ENCODE measurements at places on chromosomes 16 and 17. TPM values are rescaled to one million over a fixed set of nuclear protein-coding genes. Genes with fewer than 3 reads are reported as not detected.

The MAPT gene
- total RNA-seq = 2.7 TPM

The NAA60 gene
- total RNA-seq = 7.6 TPM

The TNFSF12 gene
- 24.2 TPM for total RNA-seq

The CPD gene
- 30.9 TPM for total RNA-seq

The HEATR9 gene
- not detected for total RNA-seq

The PPY gene
- total RNA-seq = not detected

The ASPHD1 gene
- total RNA-seq = 2.0 TPM

The FLII gene
- total RNA-seq = 537 TPM

The C16orf95 gene
- 3.3 TPM for total RNA-seq

The C17orf50 gene
- not detected for total RNA-seq

All from PC-3 (cell line).